Stimulated activated CD4-positive, alpha-beta T cell treated with anti-CD3 and anti-CD28 coated beads, Interleukin-15, amount 100 ng/mL, for 48 hours (primary cell): ENCODE measurements at places on chromosomes 2 and 18.

DNA sequence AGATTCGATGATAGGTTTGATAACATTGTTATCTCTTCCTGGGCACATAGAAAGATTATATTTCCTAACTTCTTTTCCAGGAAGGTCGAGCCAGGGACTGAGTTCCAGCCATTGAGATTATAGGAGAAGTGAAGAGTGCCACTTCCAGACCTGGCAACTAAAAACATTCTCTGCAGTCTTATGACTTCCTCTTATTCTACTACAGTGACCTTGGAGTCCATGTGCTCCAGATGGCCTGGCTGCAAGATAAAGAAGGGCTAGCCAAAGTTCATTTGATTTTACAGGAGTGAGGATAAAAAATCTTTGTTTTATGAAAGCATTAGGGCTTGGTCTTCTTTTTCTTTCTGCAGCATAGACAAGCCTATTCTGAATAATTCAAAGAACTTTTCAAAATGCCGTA, 363.0 kb downstream of the FSIP2 start:
- DNase-seq: no peak

DNA sequence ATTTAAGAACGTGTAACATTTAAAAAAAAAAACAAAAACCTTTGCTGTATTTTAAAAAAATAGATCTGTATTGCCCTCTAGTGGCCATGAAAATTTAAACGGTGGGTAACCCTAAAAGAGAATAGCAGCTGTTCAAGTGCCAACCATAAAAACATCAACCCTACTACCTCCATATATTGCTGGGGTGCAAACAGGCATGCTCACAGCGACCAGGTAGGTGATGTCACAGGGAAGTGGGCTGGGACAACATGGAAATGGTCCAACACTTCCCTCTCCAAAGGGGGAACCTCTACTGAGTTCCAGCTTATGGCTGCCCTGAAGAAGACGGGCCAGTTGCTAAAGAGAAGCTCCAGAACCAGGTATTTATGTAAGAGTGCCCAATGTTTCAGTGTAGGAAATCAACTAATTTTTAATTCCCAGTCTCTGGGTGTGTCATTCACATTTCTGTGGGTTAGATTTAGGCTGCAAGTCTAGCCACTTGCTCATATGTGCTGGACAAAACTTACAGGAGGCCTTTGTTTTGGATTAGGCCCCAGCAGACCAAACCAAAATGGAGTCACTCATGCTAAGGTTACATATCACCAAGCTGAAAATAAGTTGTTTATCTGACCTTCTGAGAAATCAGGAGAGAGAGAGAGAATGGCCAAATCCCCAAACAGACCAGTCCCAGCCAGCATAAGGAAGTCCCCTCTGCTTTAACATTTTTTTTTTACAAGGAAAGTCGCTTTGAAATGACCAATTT, 54.5 kb downstream of the SKA1 start:
- no peak for DNase-seq

DNA sequence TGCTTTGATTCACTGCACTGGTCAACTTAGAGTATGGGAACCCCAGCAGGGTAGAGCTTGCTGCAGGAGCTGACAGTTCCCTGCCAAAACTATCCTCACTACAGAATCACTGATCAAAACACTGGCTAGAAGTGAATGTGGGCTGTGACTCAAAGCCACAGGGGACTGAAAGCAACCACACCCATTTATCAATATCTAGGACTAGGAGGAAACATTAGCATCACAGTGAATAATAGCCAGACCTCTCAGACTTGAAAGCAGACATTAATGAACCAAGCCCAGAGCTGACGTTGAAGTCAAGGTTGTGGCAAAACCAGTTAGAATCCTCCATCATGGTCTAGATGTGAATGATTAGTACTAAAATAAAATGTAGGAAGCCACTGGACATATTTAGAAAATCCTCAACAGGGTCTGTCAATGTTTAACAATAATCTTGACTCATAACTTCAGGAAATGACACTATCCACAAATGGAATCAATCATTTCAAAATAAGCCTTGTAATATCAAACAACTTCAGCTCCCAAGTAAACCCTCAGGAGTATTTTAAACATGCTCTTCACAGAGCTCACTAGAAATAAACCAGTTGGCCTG, 131.4 kb downstream of the CDH20 start:
- no peak for DNase-seq

DNA sequence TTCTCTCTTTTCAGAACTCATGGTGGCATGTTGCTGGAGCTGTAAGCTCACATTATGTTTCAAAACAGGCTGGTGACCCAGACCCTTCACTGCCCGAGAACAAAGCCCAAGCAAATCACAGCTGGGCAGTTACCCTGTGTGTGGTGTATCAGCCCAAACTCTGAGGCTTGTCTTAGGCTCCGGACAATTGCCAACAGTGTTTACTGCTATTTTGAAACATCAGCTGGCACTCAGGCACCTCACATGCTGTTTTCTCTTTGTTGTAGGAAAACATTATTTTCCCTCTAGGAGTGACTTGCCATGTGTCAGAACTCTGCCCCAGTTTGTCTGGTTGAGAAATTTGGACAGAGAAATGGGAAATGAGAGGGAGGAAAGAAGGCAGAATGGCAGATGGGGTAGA, 237.6 kb upstream of the APCDD1 start:
- no peak for DNase-seq

- no peak for DNase-seq
These were observed 33.5 kb downstream of the DAPL1 start for GRCh38 chr2:158828378-158829164.

- DNase-seq: no peak
These were observed 81.7 kb downstream of the RBMS1 start for GRCh38 chr2:160411955-160412354.

GRCh38 chr2:46202987-46203386, 94.2 kb upstream of the EPAS1 start:
- no peak for DNase-seq
